Neuronal stem cell (in vitro differentiated cells): ENCODE measurements at places on chromosomes 13 and 19.
A peak's percentile ranks its signal among the peaks of the same experiment; 100 is the strongest.

- DNase-seq: no peak
These were observed 5.2 kb upstream of the OR10H5 start for GRCh38 chr19:15782211-15782610.

- DNase-seq: no peak
These were observed 121.1 kb downstream of the NHLRC3 start for GRCh38 chr13:39159393-39159792.

GRCh38 chr13:112447761-112448603 is 71.8 kb downstream of the SPACA7 start:
- no peak for DNase-seq

DNA sequence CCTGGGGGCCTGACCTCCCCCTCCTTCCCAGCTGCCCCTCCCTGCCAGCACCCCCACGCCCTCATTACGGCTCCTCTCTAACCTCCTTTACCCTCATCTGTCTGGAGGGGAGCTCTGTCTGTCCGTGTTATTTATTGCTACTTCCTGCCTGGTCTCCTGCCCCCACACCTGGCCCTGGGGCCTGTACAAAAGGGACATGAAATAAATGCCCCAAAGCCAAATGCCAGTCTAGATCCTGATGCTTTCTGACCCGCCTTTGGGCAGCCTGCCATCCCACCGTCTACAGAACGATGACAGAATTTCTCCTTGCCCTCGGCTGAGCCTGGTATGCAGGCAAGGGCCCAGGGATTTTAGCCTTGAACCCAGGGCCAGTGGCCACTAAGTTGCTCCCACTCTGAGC is 15.4 kb upstream of the CD22 start:
- DNase-seq: no peak

GRCh38 chr13:88979465-88980175 is 1308.4 kb downstream of the SLITRK5 start:
- DNase-seq: no peak

- DNase-seq: no peak
These were observed 235.9 kb downstream of the KLF12 start for GRCh38 chr13:73898276-73898675.

GRCh38 chr13:27334774-27335435 is 64.3 kb downstream of the RASL11A start:
- no peak for DNase-seq

DNA sequence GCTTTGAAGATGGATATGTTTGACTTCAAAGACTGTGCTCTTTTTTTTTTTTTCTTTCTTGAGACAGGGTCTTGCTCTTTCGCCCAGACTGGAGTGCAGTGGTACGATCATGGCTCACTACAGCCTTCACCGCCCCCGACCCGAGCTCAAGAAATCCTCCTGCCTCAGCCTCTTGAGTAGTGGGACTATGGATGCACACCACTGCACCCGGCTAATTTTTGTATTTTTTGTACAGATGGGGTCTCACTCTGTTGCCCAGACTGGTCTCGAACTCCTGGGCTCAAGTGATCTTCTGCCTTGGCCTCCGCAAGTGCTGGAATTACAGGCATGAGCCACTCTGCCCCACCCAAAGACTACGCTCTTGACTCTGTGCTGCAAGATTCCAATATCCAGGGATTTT is 50.4 kb downstream of the SPTBN4 start:
- DNase-seq: no peak

DNA sequence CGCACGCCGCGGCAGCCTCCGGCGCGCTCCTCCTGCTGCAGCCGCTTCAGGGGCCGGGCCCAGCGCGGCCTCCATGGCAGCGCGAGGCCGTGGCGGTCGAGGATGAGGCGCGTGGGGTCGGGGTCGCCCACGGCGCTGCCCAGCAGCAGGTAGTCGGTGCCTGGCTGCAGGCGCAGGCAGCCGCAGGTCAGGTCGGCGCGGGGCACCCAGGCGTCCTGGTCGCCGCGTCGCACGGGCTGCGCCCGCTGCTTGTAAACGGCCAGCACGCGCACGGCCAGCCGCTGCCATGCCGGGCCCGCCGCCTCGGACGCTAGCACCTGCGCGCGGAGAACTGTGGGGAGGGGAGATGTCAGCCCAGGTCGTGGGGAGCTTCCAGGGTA is 11.1 kb downstream of the NTN5 start:
- DNase-seq: no peak

- DNase-seq: no peak
These were observed 18.7 kb downstream of the GADD45B start for GRCh38 chr19:2494447-2495129.

GRCh38 chr13:113914333-113915011 is 50.6 kb upstream of the GAS6 start:
- DNase-seq: no peak

DNA sequence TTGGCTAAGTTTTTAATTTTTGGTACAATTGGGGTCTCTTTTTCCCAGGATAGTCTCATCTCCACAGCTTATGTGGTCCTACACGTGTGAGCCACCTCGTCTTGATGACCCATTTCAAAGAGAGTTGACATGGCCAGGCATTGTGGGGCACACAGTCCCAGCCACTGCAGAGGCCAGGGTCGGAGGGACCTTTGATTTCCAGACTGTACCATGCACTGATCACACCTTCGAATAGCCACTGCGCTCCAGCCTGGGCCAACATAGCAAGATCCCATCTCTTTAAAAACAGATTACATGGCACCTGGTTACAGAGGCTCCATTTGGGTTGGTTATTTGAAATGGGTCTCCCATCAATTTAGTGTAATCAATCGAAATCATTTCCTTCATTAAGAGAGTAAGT is 71.6 kb downstream of the DPRX start:
- DNase-seq: no peak

DNA sequence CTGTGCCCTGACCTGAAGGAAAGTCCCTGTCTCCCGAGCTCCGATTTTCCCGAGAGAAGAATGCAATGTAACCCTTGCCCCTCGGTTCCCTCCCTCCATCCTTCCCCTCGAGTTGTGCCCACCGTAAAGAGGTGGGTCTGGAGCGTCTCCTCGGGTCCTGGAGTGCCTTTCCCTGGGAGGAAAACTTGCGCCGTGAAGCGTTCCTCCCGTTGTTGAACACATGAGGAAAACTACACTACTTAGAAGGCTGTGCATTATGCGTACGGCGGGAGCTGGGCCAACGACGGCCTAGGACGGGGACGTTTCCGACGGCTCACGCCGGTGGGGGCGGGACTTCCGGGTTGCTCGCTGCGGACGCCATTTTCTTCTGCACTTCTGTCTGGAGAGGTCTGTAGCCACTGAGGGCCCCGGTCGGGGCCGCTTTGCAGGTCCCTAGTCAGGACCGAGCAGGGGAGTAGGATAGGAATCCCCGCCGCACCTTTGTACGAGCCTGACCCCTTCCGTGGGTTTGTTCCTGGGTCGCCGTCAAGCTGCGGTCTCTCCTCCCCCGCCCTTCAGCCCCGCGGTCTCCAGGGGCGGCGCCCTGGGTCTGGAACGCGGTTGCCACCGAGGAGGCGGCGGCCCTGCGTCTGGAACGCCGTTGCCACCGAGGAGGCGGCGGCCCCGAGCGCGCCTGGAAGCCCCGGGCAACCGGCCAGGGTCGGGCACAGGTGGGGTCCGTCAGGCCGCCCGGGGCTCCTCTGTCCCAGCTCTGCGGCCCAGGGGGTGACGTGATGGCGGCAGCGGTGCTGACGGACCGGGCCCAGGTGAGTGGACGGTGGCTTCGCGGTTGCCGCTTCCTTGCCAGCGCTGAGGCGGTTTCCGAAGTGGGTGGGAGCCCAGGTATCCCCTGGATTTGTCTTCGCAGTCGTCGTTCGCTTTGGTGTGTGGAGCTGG is at the start of gene ZNF264:
ZNF264 (plus strand) TSS at position 360 of the 936 bp plus-strand sequence; CDS start at position 774, 414 bp downstream.
- DNase-seq: peak; percentile 61

DNA sequence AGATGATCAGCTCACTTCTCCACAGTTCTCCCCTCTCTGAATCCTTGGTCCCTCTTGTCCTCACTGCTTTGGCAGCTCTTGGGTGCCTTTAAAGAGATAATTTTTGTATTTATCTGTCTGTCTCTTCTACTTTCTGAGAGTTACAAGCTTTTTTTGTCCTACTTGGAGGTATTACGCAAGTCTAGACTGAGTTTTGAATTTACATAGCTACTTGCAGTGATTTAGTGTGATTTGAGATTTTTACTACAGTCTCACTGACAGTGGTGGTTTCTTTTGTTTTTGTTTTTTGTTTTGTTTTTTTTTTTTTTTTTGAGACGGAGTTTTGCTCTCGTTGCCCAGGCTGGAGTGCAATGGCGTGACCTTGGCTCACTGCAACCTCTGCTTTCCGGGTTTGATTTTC is 22.1 kb downstream of the URI1 start:
- DNase-seq: no peak

DNA sequence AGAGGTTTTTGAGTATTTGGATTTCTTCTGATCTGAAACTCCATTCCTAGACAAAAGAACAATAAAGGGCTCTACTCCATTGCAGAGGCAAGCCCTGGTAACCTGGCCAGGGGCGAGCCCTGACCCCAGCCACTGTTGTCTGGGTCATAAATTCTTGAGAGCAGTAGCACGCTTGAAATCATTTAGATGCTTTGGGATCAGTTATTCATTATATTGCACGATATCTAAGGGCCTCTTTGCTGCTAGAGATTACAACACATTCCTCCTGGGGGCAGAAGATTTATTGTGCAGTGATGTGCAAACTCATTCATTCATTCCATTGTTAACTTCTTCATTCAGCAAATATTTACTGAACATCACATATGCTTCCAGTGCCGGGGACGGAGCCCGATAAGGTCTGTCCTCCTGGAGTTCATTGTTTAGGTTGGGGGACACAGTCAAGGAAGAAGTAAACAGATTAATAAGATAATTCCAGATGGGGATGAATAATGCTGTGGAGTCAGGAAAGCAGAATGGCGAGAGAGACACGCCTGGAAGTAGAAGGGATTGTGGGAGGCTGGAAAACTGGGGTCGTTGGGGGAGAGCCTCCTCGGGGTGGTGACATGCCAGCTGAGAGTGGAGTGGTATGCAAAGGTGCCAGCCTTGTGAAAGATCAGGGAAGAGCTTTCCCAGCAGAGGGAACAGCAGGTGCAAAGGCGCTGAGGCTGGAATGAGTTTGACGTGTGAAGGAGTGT is 34.9 kb downstream of the SIPA1L3 start:
- DNase-seq: no peak

DNA sequence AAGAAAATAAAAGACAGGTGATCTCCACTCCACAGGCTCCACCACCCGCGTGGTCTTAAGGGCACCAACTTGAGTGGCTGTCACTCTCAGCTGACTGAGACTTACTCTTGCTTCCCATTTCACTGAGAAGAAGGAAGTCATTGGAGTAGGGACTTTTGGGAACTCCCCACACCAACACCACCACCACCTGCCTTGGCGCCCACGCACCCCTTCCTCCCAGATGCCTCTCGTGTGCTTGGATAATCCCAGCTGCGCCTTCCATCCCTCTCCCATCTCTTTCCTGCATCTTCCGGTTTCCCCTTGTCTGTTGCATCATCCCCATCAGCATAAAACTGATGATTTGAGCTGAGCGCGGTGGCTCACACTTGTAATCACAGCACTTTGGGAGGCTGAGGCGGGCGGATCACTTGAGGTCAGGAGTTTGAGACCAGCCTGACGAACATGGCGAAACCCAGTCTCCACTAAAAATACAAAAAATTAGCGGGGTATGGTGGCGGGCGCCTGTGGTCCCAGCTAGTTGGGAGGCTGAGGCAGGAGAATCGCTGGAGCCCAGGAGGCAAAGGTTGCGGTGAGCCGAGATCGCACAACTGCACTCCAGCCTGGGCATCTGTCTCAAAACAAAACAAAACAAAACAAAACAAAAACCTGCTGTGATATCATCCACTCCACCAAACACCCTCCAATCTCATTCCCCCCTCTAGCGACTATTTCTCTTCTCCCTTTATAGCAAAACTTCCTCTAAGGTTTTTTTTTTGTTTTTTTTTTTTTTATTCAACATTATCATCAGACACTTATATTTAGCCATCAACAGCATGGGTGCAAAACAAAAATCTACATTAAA is 25.5 kb downstream of the AP2S1 start:
- DNase-seq: no peak
